ENCODE measurements at places on chromosomes 7 and 10.
A peak's percentile ranks its signal among the peaks of the same experiment; 100 is the strongest.

- DNase-seq, result no peak
Measured at GRCh38 chr10:125128397-125129075, 31.8 kb downstream of the CTBP2 start.

DNA sequence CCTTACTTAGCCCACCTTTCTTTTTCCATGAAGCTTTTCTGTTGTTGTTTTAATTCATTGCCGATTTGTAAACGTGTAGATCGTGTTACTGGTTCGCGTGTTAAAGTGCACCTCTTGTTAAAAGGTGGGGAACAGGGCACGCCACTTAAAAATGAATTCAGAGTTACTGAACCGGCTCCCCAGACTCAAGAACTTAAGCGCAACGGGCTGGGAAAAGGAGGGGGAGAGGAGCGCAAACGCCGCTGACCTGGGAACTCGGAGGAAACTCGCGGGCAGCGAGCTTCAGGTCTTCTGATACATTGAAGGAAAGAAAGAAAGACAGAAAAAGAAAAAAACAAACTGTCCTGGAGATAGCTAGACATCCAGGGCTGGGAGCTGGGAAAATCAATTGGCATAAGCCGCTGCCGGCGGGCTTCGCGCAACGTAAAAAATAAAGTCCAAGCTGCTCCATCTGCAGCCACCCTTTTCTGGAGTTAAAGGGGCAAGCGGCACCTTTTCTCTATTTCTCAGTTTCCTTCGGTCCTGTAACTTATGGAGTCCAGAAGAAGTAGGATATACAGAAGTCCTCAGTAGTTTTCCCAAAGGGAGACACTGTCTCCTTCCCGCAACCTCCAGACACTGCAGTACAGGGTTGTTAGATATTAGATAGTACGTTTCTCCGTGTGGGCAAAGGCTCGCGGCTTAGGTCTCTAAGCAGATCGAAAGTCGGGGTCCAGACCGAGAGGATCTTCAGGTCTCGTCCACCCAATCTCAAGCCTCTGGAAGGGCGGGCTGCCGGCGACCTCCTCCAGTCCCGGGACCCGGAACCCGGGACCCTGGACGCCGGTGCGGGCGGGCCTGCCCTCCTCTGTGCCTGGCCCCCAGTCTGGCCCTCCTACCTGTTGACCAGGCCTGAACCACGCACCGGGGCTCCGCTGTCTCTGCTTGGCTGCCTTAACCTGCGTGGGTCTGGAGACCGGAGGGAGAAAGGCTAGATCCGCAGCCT lies 1.8 kb upstream of the DLX6 start:
- no peak for DNase-seq

- no peak for DNase-seq
Measured at GRCh38 chr7:85596827-85597226, 410.0 kb upstream of the SEMA3D start.

DNA sequence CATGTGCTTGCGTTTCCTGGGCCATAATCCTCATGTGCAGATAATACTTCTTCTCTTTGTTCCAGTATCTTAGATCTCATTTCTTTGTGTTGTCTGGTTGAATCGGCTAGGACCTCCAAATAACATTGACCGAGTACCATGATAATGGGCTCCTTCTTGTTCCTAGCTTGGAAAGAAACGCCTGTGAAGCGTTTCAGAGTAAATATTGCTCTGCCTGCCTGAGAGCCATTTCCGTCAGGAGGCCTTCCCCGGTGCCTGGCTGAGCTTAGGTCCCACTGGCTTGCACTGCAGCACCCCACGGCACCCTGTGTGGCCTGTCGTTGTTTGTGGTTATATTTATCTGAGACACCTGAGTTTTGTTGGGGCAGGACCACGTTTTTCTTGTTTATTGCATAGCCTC lies 17.7 kb downstream of the FOXK1 start:
- no peak for DNase-seq

- DNase-seq, result peak; percentile 54
Measured at GRCh38 chr7:101564778-101565211, 64.3 kb downstream of the MYL10 start.

GRCh38 chr10:7933262-7933661 lies 115.0 kb downstream of the TAF3 start:
- DNase-seq, result no peak

DNA sequence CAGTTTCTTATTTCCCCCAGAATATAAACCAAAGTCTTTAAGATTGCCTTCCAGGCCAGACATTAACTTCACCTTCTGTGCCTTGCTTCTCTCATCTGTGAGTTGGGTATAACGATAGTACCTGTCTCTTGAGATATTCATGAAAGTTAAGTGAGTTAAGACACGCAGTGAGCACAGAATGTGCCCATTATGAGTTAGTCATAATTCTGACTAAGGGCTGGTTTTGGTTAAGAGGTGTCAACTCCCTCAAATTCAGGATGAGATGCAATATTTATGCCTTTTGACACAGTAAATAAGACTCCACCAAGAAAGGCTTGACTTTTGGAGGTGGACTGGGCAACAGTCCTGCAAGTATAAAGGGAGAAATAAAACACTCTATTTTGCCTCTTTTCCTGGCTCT lies 528.7 kb upstream of the IGFBP3 start:
- no peak for DNase-seq

GRCh38 chr10:22727663-22728062 lies 13.3 kb upstream of the PIP4K2A start:
- DNase-seq, result no peak
